ENCODE measurements at places on chromosomes 5 and 9.
A peak's percentile ranks its signal among the peaks of the same experiment; 100 is the strongest.

- no peak for DNase-seq
Observed at GRCh38 chr5:10502130-10502529, 60.5 kb downstream of the ROPN1L start.

GRCh38 chr5:126780165-126780827 is 3.4 kb downstream of the LMNB1 start:
- DNase-seq: peak; percentile 18

DNA sequence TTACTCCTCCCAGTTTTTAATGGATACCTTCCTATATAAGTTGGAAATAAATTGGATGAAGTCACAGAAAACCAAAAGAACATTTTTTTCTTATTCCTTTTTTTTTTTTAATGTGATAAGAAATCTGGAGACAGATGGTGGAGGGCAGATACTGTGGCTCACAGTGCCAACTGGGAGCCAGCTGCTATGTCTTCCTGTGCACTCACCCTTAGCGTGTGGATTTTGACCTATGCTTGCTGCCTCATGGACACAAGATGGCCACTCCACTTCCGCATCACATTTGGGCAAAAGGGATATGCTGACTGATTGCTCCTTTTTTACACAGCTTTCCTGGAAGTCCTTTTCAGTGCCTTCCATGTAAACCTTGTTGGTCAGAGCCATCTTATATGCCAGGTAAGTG is 342.6 kb downstream of the MAN2A1 start:
- DNase-seq: no peak

GRCh38 chr9:93884808-93885207 is 70.3 kb downstream of the BARX1 start:
- no peak for DNase-seq

DNA sequence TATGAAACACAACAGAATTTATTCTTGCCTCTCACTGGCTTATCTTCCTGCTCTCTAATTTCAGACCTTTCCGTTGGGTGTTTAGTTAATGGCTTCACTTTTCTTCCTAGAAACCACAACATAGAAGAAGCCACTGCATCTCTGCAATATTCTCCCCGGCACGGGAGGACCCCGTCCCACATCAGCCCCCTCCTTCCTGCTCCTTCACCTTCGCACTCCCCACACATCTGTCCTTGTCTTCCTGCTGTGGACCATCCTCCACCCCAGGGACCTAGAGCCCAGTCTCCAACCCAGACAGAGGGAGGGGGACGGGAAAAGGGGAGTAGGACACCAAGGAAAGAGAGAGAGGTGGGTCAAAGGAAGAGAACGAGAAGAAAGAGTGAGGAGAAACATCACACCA is 1.4 kb downstream of the OR2V1 start:
- no peak for DNase-seq

- no peak for DNase-seq
Observed at GRCh38 chr5:115873392-115873791, 31.7 kb downstream of the AP3S1 start.

- DNase-seq: no peak
Observed at GRCh38 chr9:14221119-14221518, 92.8 kb downstream of the NFIB start.

DNA sequence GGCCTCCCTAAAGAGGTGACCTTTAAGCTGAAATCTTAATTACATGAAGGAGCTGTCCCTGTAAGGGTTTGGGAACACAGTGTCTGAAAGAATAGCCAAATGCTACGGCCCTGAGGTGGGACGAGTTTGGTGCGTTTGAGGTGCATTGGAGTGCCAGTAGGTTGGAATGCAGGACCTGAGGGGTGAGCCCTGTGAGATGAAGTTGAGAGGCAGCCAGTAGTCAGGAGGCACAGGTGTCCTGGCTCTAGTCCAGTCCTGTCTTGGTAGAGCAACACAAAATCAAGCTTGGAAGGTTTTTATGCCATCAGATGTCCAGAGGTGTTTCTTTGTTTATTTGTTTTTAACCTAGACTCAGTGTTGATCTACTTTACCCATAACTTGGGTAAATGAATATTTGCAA is 108.5 kb downstream of the ARHGAP26 start:
- no peak for DNase-seq

- DNase-seq: no peak
Observed at GRCh38 chr9:95181835-95182234, 135.7 kb downstream of the FANCC start.

GRCh38 chr9:27336829-27337228 is 39.9 kb upstream of the EQTN start:
- no peak for DNase-seq

DNA sequence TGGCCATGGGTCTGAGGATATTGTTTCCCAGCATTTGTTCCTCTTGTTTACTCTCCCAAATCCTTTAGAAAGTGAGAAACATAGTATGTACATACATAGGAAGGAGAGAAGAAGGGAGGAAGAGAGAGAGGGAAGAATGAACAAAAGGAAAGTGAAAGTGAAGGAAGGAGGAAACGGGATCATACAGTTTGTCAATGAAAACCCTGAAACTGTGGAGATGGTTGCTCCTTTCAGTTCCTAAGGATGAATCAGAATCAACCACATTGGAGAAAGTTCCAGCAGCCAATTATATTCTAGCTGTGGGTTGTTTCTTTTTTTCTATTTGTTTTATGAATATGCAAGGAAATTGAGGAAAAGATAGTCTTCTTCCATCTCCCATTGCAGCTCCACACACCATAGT is 396.5 kb downstream of the MLLT3 start:
- no peak for DNase-seq

DNA sequence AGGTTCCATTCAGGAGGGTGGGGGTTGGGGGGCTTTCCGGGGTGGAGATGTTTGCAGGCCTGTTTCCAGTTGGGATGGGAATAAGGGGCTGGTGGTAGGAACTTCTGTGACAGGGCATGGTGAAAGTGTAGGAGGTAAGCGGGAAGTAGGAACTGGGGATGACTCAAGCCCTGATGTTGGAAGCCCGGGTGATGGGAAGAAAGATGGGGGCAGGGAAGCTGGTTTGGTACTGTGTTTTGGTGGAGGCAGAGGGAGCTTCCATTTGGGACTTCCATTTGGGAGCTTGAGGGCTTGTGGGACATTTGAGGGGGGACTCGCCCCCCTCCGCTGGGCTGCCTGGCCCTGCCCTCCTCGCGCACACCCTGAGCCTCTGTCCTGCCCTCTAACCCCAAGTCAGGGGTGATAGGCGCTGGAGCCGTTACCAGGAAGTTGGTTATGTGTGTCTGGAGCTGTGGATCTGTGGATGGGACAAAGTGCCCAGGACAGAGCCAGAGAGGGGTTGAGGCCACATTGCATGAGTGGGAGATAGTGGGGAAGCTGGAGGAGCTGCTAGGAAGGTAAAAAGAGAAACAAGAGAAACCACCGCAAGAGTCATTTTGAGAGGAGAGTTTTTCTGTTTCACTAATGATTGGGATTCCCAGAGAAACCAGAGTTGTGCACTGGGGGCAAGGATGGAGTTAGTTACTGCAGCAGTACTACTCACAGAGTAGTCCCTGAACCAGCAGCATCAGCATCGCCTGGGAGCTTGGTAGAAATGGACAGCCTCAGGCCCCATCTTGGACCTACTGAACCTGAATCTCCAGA is 6.6 kb downstream of the RGS14 start:
- no peak for DNase-seq

- DNase-seq: no peak
Observed at GRCh38 chr5:179919487-179920060, 11.9 kb upstream of the TBC1D9B start.

GRCh38 chr9:123784518-123784917 is 145.4 kb downstream of the DENND1A start:
- DNase-seq: no peak

GRCh38 chr5:158317507-158317906 is 458.6 kb upstream of the CLINT1 start:
- no peak for DNase-seq

DNA sequence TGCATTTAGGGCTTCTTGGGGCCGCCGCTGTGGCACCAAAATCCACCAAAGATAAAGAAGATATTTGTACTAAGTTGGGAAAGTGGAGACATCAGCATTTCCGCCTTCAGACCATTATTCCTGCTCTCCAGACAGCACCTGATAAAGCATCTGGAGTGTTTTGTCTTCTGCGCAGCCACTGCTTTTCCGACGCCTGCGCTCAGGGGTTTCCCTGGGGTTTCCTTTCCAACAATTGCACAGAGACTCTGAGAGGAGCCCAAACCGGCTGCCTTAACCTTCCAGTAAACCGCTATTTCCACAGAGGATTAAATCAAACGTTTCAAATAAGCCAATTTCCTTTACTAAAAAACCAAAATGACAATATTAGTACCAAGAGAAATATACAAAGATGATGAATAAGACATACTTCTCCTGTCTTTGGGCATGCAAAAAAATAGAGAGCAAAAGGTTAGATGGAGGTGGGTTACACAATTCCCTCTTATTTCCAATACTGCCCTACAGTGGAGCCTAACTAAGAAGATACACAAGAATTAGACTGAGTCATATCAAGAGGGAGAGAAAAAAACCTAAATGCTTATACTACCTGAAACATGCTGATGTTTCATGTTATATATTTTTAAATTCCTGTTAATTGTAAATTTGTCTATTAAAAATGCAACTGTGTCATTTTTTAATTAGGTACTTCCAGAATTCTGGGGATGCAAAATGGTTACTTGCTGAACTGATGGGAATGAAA is 98.4 kb downstream of the MAPKAP1 start:
- no peak for DNase-seq

GRCh38 chr9:70954126-70954525 is 167.3 kb downstream of the TRPM3 start:
- no peak for DNase-seq

DNA sequence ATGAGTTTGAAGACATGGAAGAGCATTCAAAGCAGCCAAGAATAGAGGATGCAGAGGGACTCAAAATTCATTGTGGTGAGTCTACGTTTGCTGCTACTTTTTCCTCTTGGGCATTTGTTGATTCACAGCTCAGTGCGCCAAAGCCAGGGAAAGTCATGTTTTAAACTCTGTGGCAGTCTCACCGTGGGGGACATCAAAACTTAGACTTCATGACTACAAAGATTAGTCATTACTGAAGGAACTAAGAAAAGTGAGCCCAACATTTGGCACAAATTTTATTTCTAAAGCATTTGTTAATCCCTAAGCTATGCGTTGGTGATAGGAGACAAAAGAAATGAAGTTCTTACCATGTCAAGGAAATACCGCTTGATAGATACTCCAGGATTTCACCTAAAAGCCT is 73.7 kb upstream of the MTAP start:
- DNase-seq: no peak

- no peak for DNase-seq
Observed at GRCh38 chr5:86244153-86244552, 373.6 kb upstream of the COX7C start.

- no peak for DNase-seq
Observed at GRCh38 chr5:146475190-146475780, 28.2 kb downstream of the TCERG1 start.

Data from T-helper 2 cell (primary cell).